ENCODE measurements at places on chromosomes 6 and 20.
A peak's percentile ranks its signal among the peaks of the same experiment; 100 is the strongest.

DNA sequence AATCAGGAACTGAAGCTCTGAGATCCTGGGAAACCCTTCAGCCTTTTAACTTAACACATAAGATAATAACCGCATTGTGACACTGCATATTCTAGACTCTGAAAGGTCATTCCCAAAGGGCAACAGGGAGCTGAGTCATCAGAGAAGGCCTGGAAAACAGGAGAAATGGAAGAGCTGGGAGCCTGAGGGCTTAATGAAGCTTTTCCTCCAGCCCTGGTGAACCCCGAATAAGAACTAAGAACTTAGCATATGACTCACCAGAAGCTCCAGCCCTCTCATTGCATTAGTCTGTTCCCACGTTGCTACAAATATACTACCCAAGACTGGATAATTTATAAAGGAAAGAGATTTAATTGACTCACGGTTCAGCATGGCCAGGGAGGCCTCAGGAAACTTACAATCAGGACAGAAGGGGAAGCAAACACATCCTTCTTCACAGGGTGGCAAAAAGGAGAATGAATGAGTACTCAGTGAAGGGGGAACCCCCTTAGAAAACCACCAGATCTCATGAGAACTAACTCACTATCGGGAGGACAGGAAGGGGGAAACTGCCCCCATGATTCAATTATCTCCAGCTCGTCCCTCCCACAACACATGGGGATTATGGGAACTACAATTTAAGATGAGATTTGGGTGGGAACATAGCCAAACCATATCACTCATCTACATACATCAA, 648.5 kb downstream of the TFAP2A start:
- no peak for DNase-seq

DNA sequence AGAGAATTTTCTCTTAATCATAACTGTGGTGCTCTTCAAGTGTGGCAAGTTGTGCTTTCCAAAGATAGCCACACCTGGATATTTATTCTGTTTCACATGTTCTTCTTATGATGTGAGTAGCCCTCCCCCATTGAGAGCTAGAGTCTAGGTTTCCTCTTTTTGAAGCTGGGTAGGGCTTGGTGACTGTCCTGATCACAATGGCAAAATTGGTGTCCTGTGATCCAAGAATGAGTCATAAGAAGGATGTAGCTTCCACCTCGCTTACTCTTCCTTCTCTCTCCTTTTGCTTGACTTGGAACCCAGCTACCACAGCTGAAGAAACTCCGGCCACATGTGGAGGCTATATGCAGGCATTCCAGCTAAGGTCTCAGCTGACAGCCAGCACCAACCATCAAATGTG, 7.4 kb upstream of the IGF2R start:
- no peak for DNase-seq

DNA sequence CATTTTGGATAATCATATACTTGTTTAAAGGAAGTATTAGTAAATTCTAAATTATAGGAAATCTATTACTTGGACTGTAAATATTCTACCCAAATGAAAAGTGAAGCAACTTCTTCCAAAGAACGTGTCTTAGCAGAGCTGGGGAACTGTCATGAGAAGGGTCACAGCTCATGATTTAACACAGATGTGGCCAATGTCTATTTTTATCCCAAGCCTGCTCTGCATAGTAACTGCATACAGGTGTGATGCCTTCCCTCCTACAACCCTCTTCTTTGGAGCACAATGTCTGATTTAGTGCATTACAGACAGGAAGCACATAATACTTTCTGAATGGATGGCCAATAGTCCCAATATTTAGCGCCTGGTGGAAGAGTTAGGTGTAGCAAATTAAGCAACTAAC, 138.7 kb upstream of the THEMIS start:
- no peak for DNase-seq

GRCh38 chr6:116971959-116972358, 94.9 kb downstream of the RFX6 start:
- DNase-seq: peak; percentile 44

DNA sequence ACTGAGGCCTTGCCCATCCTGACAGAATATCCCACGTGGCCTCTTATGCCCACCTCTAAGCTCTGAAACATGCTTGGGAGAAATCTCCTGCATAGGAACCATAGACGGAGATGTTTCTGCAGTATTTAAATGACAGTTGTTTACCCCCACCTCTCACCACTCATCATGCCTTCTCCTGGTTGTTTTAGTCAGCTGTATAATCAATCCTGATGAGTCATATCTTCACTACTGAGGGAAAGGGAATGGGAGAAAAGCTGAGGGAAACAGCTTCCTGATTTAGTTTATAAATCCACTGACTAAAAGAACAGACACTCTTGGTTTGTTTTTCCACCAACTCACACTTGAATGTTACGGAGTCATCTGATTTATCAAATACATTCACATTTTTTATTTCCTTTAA, 113.2 kb upstream of the TENT5A start:
- no peak for DNase-seq

DNA sequence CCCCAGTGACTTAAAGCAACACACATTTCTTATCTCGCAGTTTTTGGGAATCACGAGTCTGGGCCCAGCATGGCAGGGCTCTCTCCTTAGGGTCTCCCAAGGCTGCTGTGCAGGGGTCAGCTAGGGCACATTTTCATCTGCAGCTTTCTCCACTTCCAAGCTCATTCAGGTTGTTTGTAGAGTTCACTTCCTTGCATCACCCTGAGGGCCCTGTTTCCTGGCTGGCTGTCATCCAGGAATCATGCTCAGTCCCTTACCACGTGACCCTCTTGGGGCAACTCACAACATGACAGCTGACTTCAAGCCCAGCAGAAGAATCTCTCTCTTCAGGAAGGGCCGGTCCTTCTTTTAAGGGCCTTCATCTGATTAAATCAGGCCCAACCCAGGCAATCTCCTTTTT, 21.3 kb downstream of the SNAP25 start:
- DNase-seq: peak; percentile 58

GRCh38 chr20:38321959-38322598, 18.1 kb downstream of the BPI start:
- no peak for DNase-seq

GRCh38 chr6:13866301-13866700, 51.9 kb upstream of the MCUR1 start:
- DNase-seq: no peak

- DNase-seq: peak; percentile 71
These were observed 136.3 kb downstream of the MRPL14 start for GRCh38 chr6:43990627-43991619.

- DNase-seq: no peak
These were observed 5.1 kb downstream of the HLA-DMA start for GRCh38 chr6:32947552-32948465.

GRCh38 chr6:163668061-163668426, 253.5 kb downstream of the QKI start:
- no peak for DNase-seq

- peak; percentile 83 for DNase-seq
These were observed 39.8 kb downstream of the SRSF3 start for GRCh38 chr6:36633915-36634314.

- DNase-seq: peak; percentile 78
These were observed 49.4 kb upstream of the RREB1 start for GRCh38 chr6:7058250-7058923.

GRCh38 chr20:53180928-53181362, 208.8 kb downstream of the TSHZ2 start:
- DNase-seq: no peak

- DNase-seq: peak; percentile 76
These were observed 802.9 kb downstream of the MAFB start for GRCh38 chr20:39885975-39886649.

DNA sequence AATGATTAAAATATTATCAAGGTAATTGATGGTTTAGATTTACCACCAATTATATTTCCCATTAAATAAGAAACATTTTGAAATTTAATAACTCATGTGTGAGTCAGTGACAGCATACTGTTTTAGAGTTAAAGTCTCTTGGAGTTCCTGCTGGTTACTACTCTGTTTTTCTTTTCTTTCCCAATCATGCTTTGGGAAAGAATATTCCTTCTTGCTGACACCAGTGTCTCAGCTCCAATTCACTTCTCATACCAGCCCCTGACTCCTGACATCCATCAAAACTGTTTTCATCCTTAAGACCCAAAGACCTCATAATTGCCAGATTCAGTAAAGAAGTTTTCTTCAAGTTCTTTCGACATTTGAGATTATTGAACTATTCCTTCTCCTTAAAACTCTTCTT, 50.3 kb downstream of the AIG1 start:
- DNase-seq: no peak

DNA sequence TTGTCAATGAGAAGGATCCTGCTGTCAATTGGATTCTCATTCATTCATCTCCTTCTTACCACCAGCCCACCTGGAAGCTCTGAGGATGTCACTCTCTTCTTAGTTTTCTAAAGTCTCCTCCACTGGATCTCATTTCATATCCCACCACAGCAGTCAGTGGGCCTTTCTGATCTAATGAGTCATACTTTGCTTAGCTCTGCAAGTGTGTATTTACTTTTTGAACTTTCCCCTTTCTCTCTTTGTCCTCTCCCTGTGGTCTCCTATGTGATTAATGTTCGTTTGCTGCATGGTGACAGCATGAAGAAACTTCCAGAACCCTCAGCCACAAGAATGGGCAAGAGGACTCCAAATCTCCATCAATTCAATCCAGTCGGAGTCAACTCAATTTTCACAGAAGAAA, 63.6 kb upstream of the SYNDIG1 start:
- DNase-seq: no peak

DNA sequence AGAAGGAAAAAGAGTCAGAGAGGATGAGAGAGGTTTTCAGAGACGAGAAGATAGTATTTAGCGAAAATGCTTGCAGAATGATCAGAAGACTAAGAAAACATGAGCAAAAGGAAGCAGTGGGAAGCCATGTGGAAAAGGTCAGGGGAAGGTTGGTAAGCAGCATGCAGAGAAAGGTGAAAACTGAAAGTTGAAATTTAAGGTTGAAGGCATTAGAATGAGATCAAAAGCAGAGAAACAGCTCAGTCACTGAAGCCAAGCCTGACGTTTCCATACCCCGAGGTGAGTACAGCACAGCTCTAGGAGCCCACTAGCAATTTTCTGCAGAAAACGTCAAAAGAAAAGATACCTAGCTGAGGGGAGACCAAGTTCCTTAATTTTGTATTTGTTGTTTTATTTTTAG, 19.1 kb upstream of the TFB1M start:
- DNase-seq: no peak

DNA sequence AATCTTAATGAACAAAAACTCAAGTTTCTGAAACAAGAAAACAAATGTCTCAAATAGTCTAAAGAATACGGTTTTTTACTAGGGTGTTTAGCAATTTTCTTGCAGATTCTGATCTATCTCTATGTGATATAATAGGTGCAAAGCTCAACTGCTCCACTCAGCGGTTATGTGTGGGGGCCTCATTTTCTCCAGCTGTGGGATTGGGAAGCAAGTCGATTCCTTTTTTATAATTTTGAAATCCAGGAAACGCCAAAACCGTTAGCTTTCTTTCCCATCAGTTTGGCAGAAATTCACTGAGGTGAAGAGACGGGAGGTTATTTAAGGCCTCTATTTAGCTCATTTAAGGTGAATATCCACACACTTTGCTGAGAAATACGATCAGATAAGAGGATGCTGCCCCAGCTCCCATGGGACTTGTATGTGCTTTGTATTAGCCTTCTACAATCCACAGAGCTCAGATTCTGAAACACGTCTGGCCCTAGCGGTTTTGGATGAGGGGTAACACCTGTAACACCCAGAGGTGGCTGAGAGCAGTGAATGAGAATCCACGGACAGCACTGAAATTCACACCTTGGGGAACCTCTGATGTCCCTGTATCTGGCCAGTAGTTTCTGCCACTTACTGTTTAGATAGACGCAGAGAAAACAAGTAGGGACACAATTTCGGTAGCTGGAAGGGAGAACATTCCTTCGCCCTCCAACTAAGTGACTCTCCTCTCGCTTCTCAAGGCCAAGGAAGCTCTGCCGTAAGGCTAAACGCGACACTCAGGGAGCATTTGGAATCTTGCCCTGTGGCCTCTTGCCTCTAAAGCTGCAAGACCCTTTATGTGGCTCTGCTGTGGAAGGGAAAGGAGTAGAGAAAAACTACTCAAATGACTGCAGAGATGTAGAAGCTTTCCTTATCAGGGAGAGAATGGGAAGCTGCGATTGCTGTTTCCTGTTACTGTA, 6.5 kb upstream of the BCAS4 start:
- DNase-seq: peak; percentile 33

DNA sequence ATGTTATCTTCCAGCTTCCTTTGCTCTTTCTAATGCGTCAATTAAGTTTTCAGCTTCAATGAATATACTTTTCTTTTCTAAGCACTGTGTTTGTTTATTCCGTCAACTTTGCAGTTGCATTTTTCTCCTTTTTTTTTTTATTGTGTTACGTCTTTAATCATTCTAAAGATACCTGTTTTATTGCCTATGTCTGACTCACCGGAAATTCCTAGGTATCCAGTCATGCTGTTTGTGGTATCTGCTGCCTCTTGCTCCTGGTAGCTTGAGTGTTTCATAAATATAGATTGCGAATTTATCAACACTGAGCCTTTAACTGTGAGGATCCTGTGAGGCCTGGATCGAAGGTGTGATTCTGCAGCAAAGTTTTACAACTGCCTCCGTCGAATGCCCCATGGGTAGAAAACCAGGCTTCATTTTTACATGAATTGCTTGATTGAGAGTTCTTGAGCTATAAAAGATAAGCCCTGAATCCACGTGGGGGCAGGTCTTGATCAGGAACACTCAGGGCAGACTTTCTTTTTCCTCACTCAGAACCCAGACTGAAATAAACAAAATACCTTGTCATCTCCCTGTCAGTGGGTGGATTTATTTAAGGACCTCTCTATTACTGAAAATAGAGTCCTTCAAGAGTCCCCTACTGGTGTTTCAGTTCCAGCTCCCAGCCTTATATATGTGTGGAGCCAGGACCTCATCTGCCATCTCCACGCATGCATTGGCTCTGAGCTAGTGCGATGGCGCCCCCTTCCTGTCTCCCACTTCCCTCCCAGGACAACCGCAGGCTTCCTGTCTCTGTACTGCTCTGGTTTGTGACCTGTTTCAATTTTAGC, 60.1 kb upstream of the LRRC1 start:
- peak; percentile 64 for DNase-seq

DNA sequence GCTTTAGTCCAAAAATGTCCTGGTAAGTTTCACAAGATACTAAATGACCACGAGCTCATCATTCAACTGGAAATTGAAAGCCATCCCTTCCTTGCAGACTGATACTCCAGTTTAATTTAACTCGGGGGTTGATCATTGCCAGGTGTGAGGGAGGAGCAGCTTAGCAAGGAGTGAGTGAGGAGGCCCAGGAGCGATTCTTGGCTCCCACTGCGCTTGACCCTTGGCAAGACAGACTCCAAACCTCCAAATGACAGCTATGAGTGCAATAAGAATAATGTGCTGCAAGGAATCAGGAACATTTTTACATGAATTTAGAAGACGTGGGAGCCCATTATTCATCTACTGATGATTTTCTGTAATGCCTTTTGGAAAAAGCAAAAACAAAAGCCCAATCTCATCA, 64.9 kb downstream of the LAMA4 start:
- DNase-seq: no peak

Data from mucosa of descending colon (tissue), 3 donors.